ENCODE measurements at places on chromosomes 13 and 19. TPM values are rescaled to one million over a fixed set of nuclear protein-coding genes. Genes with fewer than 3 reads are reported as not detected.
A peak's percentile ranks its signal among the peaks of the same experiment; 100 is the strongest.

DNA sequence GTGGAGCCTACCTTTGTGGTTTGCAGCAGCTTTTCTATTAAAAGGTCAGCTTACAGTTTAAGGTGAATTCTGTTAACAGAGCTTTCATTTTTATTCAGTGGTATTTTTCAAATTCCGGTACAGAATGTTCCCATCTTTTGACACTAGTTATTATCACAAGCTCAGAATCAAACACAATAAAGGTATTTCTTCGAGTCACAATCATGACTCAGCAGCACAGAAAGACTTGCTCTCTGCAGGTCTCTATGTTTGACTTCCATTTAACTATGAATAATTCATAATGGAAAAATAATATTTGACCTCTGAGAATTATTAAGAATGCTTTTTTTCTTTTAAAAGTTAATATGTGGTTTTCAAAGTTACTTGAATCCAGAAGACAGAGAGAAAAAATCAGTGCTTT is 28.2 kb downstream of the DACH1 start:
- DNase-seq: no peak

GRCh38 chr13:104315606-104316005 is 1249.4 kb upstream of the SLC10A2 start:
- DNase-seq: no peak

- no peak for DNase-seq
Measured at GRCh38 chr19:32339988-32340874, 5.2 kb upstream of the ZNF507 start.

DNA sequence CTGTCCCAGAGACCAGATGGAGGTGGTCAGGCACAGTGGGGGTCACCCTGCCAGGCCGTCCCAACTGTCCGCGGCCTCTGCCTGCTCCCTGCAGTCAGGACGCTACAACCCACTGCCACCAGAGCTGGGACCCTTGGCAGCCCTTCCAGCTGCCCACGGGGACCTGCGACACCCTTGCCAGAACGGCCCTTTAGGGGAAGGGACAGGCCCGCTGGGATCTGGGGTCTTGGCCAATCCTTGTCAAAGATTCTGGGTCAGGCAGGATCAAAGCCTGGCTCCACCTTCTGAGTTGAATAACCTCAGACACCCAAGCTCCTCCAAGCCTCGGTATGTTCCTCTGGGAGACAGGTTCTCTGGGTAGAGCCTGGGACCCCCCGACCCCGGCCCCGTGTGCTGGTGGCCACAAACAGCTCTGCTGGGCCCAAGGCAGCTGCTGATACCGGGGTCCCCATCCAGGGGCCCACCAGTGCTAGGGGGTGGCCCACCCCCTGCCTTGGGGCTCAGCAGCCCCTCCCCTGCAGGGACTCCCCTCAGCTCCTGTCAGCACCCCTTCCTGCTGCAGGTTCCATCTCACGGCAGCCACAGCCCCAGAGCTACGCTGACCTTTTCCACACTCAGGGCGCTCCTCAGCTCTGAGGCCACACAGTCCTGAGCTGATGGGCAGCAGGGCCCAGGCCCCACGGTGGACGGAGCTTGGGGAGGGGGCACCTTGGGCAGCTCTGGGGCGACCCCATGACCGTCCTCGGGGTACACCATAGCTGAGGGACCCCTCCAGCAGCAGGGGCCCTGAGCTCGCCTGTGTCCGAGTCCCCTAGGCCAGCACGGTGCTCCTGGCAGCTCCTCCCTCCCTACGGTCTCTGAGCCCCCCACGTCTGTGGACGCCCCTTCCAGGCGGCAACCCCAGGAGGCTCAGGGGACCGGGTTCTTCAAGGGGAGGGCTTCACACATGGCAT is 18.4 kb downstream of the SBNO2 start:
- DNase-seq: no peak

- DNase-seq: no peak
Measured at GRCh38 chr13:45849408-45849807, 2.1 kb downstream of the SIAH3 start.

DNA sequence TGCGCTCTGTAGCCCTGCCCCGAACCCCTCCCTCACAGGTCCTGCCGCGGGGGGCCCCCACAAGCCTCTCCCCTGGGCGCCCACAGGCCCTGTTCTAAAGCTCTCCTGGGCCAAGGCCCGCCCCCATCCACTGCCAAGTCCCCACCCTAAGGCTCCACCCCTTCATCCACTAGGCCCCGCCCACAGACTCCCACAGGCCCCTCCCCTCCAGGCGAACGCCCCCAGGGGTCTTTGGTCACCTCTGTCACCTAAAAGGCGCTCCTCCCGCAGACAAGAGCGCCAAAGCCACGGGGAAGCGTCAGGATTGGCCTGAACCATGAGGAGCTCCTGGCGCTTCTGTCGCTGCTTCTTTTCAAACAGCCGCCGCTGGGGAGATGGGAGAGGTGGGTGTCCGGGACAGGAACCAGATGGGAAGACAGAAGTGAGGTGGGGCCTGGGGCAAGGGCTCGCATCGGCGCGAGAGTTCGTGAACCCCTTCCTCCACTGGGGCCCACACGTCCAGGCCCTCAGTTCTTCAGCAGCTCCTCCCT is 2.3 kb downstream of the TULP2 start:
- no peak for DNase-seq

DNA sequence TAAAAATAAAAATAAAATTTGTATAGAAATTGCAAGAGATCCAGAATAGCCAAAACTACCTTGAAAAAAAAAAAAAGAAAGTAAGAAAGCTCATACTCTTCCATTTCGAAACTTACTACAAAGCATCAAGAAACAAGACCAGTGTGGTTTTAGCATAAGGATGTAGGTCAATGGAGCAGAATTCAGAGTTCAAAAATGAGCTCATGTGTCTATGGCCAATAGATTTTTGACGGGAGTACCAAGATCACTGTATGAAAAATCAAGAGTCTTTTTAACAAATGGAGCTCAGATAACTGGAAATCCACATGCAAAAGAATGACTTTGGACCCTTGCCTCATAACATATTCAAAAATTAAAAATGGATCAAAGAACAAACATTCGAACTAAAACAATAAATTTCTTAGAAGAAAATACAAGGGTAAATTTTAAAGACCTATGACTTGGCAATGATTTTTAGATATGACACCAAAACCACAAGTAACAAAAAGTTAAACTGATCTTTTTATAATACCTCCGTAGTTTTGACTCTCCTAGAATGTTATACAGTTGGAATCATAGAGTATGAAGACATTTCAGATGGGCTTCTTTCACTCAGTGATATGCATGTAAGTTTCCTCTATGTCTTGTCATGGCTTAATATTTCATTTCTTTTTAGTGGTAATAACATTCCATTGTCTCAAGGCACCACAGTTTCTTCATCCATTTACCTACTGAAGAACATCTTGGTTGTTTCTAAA is 43.2 kb downstream of the KLF12 start:
- DNase-seq: no peak

- peak; percentile 11 for DNase-seq
Measured at GRCh38 chr19:53659292-53659691, 27.5 kb downstream of the DPRX start.

GRCh38 chr13:109374609-109375200 is 411.7 kb downstream of the IRS2 start:
- DNase-seq: no peak

DNA sequence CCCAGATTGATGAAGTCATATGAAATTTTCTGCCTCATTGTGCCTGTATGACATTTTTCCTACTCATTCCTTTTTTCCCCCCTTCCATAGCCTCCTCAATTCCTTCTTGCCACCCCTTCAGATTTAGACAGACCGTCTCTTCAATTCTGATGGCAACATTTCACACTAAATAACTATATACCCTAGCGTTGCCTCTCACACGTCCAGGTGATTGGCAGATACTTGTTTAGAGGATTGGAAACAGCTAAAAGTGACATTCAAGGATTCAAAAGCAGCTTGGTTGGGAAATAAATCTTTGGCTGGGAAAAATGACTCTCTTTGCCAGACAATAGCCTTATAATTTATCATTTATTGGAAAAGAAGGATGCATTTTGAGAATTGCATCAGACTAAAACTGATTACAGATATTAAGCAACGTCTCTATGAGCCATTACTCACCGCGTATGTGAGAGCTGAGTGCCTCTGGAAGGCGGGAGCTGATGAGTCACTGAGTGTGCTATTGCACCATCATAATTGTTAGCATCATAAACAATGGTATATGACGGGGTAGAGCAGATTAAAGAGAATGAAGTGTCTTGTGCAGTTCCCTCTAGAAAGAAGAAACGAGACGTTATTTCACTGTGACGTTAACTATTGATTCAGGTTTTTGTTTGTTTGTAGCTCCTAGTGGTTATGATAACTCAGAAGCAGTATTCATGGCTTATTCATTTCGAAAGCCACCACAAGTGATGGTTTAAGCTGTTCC is 61.1 kb upstream of the FAM216B start:
- DNase-seq: no peak

DNA sequence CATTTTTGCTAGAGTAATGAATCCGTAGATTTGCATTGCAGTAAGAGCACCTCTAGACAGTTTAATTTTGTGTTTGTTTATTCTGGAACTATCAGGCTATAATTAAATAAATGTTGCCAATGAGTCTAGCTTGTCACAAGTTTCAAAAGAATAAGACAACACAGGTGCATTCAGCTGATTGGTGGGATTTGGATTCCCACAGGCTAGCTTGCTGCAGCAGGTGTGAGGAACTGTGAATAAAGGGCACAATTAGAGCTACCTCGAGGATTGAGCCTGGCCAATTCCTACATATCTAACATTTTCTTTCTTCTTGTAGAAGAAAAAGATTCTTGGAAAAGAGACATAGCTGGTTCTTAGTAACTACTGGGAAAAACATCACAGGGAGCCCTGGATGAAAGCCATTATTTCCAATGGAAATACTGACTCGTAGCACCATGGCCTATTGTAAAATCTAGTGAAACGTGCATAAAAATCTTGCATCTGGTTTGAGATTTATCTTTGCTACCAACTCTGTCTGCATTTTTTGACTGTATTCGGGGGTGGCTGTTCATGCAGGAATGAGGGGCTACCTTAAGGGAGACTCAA is 360.9 kb downstream of the FGF9 start:
- DNase-seq: peak; percentile 87

DNA sequence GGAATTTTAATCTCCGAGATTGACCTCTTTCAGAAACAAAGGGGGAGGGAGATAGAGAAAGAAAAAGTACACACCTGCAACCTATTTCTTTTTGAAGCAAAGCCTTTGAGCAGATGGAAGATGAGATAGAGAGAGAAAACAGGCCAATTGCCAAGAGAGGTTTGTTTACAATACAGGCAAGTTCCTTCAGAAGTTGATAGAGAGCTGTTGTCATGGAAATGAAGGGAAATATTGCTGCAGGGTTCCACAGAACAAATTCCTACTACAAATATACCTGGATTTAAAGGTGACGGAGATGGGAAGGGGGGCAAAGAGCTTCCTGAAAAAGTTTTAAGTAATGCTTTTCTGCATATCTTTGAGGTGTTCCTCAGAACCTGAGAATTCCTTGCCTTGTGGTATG is 388.4 kb downstream of the NDFIP2 start:
- no peak for DNase-seq

DNA sequence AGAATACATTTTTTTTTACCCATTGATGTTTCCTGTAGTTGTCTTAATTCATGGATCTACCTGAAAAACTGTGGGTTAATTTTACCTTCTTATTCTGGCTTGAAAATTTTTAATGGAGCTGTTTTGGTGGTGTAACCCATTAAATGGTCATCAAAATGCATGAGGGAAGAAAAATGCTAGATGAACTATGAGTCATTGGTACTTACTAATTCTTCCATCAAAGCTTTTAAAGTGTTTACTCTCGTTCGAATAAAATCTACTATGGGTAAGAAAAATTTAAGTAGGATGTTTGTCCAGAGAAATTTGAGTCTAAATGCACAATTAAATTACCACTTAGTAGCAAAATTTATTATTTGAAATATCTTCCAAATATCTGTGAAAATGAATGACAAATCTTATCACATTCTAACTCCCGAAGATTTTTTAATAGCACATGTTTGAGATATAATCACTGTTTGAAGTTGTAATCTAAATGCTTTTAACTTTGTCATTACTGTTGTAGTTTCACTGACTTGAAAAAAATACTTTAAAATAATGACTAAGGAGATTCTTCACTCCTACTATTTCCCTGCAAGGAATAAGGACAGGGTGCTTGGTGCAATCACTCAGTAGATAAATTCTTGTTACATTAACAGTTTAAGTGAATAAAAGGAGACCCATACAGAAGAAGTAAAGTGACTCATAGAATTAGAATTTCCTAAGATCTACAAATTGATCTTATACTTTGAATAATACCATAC is 437.7 kb downstream of the IRS2 start:
- no peak for DNase-seq

DNA sequence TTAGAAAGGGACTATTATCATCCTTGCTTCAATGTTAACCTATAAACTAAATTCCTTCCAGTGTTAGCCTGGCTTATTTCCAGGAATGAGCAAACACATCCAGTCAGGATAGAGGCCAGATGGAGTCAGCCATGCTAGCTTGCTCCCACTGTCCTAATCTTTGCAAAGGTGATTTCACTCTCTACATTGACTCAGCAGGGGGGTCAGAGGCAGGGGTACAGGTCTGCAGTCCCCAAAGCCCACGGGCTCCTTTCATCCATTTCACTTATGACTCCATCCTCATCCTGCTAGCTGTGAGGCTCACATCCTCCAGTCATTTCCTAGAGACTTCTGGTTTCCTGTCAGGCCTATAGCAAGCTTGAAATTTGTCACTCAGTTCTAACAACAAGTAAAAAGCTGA is 63.4 kb upstream of the CEACAM8 start:
- DNase-seq: no peak

DNA sequence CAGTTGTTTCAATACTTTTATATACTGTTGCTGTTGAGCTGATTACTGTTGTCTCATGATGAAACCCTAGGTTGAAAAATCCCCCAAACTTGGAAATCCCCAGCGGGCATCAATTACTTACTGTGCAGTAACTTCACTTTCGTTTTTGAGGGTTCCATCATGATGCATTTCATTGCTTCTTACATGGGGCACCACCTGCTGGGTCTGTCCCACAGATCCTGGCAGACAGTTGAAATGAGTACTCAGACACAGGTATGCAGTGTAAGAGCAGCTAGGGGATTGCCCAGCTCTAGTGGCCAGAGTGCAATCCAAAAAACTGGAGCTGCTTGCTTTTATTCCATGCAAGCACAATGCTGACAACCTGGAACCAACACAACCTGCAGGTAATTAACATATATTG is 132.5 kb upstream of the ZNF91 start:
- no peak for DNase-seq

The MCF2L gene
- polyA plus RNA-seq: 23.3 TPM

The NBEA gene
- 17.3 TPM for polyA plus RNA-seq

The ZNF99 gene
- polyA plus RNA-seq: 0.23 TPM

The RASAL3 gene
- 1.7 TPM for polyA plus RNA-seq

The TINCR gene
- polyA plus RNA-seq: 0.86 TPM

The SEMA6B gene
- polyA plus RNA-seq: 66.0 TPM

The PSG11 gene
- polyA plus RNA-seq: 2.7 TPM

The OR10H4 gene
- not detected for polyA plus RNA-seq

The CCL25 gene
- polyA plus RNA-seq: not detected

The TMEM238 gene
- polyA plus RNA-seq: 0.32 TPM
